Mesothelial cell of epicardium (in vitro differentiated cells): ENCODE measurements at places on chromosomes 4 and X.

- no peak for DNase-seq
Observed at GRCh38 chr4:183601381-183601780, 57.6 kb downstream of the RWDD4 start.

GRCh38 chr4:108166441-108167315 is 2.1 kb downstream of the LEF1 start:
- peak; percentile 27 for DNase-seq

- no peak for DNase-seq
Observed at GRCh38 chrX:40237731-40238178, 140.0 kb upstream of the BCOR start.

DNA sequence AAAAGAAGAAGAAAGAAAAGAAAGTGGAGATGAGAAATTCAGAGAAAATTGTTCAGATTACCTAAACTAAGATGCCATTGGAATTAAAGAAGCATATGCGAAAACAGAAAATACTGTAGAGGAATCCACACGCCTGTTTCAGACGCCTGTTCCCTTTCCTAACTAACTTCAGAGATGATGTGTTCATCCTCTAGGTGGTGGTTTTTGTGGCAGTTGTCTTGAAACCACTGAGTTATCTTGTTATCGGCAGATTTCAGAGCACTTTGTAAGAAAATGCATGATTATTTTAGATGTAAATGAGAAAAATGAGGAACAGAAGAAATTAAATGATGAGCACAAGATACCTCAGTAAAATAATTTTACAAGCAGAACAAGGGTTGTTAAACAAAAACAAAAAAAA is 48.3 kb downstream of the FUNDC1 start:
- no peak for DNase-seq

- no peak for DNase-seq
Observed at GRCh38 chr4:82889287-82889686, 1.7 kb downstream of the SEC31A start.

- DNase-seq: no peak
Observed at GRCh38 chrX:123581586-123581985, 151.3 kb downstream of the THOC2 start.

- DNase-seq: no peak
Observed at GRCh38 chr4:168722391-168722790, 225.5 kb downstream of the PALLD start.
